Activated CD4-positive, alpha-beta T cell treated with anti-CD3 and anti-CD28 coated beads, Interleukin-2, amount 50 U/mL, for 48 hours (primary cell): ENCODE measurements at places on chromosomes 7 and 10.

- DNase-seq, result no peak
These were observed 2.1 kb downstream of the CNNM1 start for GRCh38 chr10:99331207-99331803.

GRCh38 chr10:1424648-1425047 is 312.7 kb downstream of the ADARB2 start:
- no peak for DNase-seq

- DNase-seq, result no peak
These were observed 2.2 kb upstream of the ATP6V0E2 start for GRCh38 chr7:149871576-149871975.

DNA sequence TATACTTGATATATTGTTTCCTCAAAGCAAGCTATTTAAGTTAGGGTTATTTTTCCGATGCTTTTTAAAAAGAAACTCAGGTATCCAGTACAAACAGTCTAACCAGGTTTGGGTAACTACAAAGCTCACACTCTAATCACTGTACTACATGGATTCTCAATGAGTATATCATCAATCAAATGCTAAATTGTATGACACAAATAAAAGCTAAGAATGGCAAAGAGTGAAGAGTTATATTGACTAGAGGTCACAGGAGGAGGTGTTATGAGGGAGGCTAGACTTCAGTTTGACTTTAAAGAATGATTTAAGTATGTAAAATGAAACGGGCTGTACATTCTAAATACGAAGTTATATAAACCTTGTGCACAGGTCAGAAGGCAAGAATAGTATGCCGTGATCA is 178.0 kb downstream of the CTNNA3 start:
- no peak for DNase-seq

GRCh38 chr7:114522081-114522480 is 107.5 kb downstream of the FOXP2 start:
- DNase-seq, result no peak

DNA sequence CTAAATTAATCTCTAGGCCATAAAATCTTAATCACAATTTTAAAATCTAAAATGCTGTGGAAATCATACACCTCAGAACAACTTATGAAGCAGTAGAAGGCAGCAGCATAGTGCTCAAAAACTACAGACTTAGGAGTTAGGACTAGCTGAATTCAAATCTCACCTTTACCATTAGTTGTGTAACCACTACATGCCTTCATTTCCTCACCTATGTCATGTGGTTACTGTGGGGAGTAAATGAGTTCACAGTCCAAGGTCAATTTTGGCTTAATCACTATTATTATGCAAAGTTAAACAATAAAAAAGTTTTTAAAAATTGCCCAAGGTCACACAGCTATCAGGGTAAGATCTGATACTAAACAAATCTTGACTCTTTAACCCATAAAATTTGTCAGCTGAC is 37.0 kb downstream of the SNX13 start:
- DNase-seq, result no peak

GRCh38 chr10:4243651-4244050 is 458.6 kb upstream of the KLF6 start:
- peak; percentile 9 for DNase-seq

GRCh38 chr7:27872356-27873275 is 132.7 kb downstream of the TAX1BP1 start:
- no peak for DNase-seq

- no peak for DNase-seq
These were observed 91.4 kb upstream of the PIK3CG start for GRCh38 chr7:106773721-106774120.

DNA sequence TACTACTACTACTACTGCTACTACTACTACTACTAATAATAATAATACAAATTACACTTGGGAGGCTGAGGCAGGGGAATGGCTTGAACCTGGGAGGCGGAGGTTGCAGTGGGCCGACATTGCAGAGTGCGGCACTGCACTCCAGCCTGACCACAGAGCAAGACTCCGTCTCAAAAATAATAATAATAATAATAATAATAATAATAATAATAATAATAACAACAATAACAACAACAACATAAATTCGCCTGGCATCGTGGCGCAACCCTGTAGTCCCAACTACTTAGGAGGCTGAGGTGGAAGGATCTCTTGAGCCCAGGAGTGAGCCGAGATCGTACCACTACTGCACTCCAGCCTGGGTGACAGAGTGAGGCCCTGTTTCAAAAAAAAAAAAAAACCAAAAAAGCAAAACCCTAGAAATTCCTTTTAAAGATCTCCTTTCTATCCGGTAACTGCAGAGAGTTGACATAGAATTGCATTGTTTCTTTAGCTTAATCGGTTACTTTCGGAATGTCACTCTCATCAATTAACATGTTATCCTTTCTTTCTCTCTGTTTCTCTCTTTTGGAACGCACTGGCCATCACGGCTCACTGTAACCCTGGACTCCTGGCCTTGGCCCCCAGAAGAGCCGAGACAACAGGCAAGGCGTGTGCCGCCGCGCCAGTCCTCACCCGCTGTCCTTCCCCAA is 972 bp downstream of the PHYH start:
- no peak for DNase-seq

DNA sequence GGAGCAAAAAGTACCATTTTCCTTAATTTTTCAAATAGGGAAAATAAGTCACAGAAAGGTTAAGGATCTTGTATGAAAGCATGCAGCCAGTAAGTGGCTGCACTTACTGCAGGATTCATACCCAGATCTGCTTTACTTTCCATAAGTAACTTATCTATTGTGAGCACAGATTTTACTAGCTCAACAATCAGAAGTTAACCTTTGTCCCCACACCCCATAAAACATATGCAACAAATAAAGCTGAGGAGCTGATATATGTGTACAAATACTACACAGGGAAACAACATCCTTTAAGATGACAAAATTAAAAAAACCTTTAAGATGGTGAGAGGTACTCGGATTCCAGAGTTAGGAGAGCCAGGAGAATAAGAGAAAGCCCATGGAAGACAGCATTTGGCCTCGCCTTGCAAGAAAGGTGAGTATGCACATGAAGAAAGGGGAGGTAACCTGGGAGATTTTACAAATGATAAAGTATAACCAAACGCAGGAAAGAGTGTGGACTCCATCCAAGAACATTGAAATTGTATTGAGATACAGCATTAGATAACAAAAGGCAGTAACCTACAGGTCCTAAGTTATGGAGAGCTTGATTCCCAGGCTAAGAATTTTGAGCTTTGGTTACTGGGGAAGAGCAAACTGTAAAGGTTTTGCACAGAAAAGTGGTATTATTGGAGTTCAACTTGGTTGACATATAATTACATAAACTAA is 87.1 kb downstream of the ITGB8 start:
- DNase-seq, result no peak

- DNase-seq, result no peak
These were observed 7.5 kb downstream of the ASB4 start for GRCh38 chr7:95493247-95493646.

GRCh38 chr7:64884913-64885370 is 18.1 kb upstream of the ZNF273 start:
- no peak for DNase-seq

DNA sequence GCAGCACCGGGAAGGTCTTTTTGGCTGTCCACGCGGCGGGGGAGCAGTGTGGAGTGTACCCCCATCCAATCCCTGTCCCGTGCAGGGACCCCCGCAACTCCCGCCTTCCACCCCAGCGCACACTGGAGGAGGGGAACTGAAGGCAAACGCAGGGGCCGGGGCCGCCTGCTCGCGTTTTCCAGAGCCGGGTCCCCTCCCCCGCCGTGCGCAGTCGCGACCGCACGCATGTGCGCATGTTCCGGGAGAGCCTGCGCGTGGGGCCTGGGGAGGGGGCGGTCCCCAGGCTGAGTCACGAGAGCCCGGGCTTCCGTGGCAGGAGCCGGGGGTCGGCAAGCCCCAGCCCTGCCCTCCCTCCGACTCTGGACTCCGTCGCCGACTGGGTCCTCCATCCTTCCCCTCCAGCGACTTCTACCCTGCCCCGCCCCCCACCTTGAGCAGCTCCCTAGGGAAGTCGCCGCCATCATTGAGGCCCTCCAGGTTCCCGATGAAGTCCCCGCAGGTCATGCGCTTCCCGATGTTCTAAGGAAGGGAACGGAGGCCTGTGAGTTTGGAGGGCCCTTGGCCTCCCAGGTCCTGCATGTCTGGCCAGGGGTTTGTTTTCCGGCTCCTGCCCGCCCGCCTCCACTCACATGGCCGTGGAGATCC is 8.0 kb downstream of the PSD start:
- DNase-seq, result peak; percentile 72

DNA sequence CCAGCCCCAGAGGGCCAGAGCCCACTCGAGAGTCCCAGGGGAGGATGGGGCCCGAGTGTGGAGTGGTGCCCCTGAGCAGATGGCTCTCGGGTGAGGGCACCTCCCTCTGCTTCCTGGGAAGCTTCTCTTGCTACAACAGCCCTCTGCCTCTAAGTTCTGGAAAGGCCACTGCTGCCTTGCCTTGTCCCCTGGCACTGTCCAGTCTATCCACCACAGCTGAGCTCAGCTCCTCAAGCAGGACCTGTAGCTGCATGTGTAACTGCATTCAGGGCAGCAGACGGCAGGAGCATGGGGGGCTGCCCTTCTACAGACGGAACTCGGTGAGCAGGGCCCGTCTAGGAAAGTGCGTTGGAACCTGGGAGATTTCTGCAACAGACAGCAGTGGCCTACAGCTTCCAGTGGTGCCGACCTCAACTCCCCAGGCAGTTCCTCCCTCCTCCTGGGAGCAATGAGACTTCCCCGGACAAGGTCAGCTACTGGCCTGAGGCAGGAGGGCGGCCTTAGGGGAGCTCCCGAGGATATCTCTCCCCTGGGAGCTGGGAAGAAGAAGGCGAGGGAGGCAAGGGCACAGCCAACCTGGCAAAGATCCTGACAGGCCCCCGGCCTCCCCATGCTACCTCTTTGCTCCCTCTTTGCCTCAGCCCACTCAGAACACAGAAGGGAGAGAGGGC is 88.5 kb downstream of the DLG5 start:
- no peak for DNase-seq

DNA sequence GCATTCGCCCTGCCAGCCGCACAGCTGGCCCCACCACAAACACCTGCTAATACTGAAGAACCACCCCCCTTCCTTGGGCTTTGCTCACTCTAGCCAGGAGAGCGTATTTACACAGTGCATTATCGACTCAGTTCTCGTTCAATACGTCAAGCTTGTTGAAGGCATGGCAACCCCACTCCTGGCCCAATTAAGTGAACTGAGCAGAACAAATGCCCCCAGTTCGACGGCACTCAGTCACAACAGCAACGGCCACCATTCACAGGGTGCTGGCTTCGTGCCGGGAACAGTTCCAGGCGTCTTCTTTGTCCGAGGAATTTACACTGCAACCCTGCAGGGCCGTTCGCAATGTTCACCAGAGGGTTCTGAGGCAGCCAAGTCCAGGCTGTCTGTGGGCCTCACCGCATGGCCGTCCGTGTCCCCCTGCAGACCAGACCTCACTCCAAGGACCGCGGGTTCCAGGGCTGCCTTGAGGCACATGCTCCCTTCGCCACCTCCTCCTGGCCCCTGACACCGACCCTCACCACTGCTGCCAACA is 175.3 kb downstream of the DIP2C start:
- DNase-seq, result no peak

GRCh38 chr10:109275960-109276359 is 647.4 kb downstream of the XPNPEP1 start:
- DNase-seq, result no peak

DNA sequence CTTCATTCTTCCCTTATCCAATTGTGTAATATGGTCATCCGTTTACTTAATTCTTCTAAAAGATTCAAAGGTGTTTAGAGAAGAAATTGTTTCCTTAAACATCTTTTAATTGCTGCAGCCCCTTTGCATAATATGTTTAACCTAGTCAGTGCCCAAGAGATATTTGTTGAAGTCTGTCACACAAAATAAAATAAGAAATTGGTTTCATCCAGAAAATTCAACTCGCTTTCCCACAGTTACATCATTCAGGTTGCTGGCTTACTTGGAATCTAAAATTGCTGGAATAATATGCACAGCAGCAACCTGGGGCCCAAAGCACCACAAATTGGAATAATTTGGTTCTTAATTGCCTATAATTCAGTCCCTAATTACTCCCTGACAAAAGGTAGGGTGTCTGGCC is 155.1 kb upstream of the ETV1 start:
- no peak for DNase-seq

DNA sequence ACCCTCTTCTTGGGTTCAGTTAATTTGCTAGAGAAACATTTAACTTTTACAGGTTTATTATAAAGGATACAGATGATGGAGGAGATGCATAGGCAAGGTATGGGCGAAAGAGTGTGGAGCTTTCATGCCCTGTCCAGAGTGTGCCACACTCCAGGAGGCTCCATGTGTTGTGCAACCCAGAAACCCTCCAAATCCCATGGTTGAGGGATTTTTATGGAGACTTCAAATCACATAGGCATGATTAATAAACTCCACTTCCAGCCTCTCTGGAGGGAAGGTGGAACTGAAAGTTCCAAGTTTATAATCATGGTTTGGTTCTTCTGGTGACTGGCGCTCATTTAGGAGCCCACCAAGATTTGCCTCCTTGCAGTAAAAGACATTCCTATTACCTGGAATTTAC is 159.9 kb downstream of the PHTF2 start:
- no peak for DNase-seq

DNA sequence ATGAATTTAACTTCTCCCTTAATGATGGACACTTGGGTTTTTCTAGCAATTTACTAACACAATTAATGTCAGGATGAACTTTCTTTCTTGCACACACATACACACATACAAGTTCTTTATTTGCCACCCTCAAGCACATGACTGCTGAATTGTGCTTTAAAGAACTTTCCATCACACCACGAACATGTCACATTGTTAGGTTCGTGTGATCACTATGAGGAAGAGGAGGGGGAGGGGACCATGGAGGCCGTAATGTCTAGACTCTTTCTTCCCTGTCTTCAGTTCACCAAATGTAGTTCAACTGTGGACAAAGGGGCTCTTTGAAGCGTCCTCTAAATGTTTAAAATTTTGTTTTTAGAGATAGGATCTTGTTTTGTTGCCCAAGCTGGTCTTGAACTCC is 31.0 kb downstream of the NUP42 start:
- no peak for DNase-seq

GRCh38 chr7:46775776-46776175 is 806.1 kb downstream of the TNS3 start:
- DNase-seq, result no peak

DNA sequence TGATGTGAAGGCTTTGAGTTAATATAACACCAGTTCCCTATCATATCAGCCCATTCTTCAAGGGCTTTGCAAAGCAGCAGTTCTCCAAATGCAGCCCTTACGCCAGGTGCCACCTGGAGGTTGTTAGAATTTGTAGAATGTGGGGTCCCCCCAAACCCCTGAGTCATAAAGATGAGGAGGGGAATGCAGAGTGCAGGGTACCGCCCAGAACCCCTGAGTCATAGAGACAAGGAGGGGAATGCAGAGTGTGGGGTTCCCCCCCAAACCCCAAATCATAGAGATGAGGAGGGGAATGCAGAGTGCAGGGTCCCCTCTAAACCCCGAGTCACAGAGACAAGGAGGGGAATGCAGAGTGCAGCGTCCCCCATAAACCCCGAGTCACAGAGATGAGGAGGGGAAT is 605.8 kb downstream of the PTPRN2 start:
- DNase-seq, result no peak

- no peak for DNase-seq
These were observed 72.5 kb upstream of the ANKRD1 start for GRCh38 chr10:90993340-90993739.

GRCh38 chr7:150800581-150801241 is at the start of gene TMEM176A:
TMEM176A (plus strand) TSS chr7:150800769; CDS start chr7:150801551, 782 bp downstream.
- DNase-seq, result peak; percentile 11
